Hippocampal formation (tissue), 2 donors: ENCODE measurements at places on chromosomes 1 and 21.

DNA sequence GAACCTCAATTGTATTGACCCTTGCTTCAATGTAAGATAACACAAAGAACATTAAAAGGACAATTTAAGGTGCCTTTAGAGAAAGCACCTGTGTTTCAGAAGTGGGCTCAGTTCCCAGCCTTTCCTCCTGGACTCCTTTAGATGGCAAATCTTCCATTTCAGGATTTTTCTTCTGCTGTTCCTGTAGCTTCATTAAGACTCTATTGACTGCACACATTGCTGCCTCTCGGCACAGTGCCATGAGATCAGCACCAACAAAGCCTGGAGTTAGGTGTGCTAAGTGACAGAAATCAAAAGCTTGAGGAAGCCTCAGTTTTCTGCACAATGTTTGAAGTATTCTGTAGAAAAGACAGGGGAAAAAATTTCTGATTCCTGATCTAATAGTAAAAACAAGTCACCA, 40.6 kb downstream of the NVL start:
- no peak for DNase-seq

- DNase-seq = no peak
Measured at GRCh38 chr1:168693197-168693871, 35.7 kb downstream of the DPT start.

DNA sequence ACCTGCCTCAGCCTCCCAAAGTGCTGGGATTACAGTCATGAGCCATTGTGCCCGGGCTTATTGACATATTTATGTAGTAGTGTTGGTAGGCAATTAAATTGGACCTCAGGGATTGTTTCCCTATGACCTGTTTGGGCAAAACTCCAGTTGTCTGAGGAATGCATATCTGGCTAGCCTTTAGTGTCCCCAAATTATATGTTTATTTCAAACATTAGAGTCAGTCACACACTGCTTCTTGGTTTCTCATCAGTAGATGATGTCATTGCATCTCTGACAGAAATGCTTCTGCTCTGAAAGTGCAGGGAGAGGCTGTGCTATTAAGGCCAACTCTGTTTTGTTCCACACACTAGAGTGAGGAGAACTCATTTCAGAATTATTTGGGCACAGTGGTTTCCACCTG, 12.5 kb downstream of the PIP5K1A start:
- no peak for DNase-seq

GRCh38 chr1:119007670-119008482, 19.7 kb upstream of the TBX15 start:
- no peak for DNase-seq

- DNase-seq = no peak
Measured at GRCh38 chr1:205594846-205595245, 37.0 kb downstream of the ELK4 start.

DNA sequence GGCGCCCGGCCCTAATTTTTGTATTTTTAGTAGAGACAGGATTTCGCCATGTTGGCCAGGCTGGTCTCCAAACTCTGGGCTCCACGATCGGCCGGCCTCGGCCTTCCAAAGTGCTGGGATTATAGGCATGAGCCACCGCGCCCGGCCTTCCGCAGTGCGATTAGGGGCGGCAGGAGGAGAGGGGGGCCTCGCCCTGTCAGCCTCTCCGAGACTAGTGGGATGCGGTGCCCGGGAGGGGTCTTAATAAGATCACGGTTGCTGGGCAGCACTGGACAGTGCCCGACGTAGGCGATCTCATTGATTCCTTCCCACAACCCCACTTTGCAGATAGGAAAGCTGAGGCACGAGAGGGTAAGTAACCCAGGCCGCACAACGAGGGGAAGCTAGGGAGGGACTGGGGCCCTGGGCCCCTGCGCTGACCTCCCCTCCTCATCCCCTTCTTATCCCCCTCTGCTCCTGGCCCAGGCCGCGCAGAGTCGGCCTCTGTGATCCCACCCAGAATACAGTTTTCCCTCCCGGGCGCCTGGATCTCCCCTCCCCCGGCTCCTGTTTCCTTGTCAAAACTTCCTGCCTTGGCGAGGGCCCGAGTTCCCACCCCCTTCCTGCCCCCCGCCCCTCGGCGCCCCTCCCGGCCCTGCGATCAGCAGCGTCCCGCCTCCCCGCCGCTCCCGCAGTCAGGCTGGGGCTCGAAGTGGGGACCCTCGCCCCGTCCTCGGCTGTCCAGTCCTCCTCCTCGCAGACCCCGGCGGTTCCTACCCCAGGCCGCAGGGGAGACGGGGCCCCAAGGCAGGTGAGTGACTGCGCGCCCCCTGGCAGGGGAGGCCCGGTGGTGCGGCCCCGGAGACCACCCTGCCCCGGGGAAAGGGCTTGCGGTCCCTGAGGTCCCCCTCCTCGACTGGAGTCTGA, at the start of gene PEAR1:
Gene PEAR1, plus strand, starts transcription at position 671 of the 906 bp plus-strand sequence. CDS start 10,209 bp downstream, outside the sequence.
- no peak for DNase-seq

DNA sequence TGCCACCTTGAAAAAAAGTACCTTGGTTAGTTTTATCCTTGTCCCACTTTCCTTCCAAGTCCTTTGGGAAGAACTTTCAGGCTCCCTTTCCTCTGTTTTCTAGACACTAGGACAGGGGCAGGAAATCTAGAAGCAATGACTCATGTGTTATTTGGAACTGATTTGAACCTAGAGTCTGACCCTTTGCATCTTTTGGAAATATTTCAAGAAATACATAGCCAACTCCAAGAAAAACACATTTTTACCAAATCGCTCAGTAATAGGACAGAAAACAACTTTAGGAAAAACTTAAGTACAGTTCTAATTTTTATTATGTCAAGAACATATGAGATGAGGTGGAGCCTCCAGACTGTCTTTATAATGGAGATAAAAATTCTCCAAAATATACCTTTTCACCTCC, 292.4 kb downstream of the PTBP2 start:
- DNase-seq = no peak

GRCh38 chr21:45001134-45002095, 61.6 kb downstream of the SLX9 start:
- peak; percentile 24 for DNase-seq

DNA sequence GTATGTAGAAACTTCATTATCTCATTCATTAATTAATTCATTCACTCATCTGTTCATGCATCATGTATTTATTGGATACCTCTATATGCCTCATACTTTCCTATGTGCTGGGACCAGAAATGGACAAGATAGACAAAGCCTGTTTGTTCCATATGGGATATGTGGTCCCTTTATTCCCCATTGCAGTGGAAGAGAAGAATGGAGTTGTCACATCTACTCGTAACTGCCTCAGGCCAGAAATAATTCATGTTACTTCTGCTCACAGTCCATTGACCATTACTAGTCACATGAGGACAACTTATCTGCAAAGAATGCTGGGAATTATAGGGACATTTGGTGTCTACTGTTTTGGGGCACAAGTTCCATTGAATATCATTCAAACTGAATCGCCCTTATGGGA, 327.8 kb downstream of the MATN1 start:
- no peak for DNase-seq

DNA sequence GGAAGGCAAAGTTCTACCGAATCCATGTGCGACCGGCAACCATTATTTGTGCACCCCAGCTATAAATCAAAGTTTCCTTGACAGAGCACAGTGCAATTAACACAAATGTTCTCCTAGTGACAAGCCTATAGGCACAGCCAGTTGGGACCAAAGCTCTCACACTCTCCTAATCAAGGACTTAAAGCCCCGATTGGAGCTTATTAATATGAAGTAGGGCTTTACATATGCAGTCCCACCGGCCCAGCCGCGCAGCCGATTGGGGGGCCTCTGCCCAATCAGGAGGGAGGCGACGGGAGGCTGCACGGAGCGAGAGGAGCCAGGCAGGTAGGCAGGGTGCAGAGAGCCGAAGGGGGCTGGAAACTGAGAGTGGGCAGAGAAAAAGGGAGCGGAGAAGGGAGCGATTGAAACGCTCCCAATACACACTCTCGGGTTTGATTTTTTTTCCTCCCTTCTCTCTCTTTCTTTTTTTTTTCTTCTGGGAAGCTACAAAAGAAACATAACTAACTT, at the start of gene ESRRG:
Gene ESRRG, minus strand, starts transcription at position 156 of the 507 bp plus-strand sequence. Its CDS starts 130 bp downstream, at position 26.
- DNase-seq = no peak

DNA sequence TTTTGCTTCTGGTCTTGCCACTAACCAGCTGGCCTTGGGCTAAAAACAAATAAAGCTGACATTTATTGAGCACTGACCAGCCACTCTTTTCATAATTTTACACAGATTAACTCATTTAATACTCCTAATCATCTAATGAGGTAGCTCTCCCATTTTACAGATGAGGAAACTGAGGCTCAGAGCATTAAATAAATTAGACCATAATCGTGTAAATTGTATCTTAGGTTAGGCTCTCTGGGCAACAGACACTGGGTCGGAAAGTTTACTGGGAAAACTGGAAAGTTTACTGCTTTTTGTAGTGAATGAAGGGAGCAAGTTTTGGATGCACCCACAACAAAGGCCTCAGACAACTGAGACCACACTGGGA, 7.3 kb downstream of the BMP8B start:
- DNase-seq = no peak

DNA sequence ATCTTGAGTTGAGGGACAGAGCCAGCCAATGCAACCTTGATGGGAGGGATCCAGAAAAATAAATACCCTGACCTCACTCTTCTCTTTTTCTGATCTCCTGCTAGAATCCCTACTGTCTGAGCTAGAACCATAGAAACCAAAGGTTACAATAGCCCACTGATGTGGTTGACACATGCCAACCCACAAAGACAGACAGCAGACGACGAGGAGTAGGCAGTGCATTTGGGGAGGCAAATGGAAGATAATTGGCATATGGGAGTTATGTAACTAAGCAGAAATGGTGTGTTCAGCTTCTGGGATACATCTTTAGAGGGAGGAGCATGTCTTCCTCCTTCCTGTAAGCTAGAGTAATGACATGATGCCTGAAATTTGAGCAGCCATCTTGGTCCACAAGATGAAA, 171.7 kb upstream of the FGGY start:
- DNase-seq = no peak

DNA sequence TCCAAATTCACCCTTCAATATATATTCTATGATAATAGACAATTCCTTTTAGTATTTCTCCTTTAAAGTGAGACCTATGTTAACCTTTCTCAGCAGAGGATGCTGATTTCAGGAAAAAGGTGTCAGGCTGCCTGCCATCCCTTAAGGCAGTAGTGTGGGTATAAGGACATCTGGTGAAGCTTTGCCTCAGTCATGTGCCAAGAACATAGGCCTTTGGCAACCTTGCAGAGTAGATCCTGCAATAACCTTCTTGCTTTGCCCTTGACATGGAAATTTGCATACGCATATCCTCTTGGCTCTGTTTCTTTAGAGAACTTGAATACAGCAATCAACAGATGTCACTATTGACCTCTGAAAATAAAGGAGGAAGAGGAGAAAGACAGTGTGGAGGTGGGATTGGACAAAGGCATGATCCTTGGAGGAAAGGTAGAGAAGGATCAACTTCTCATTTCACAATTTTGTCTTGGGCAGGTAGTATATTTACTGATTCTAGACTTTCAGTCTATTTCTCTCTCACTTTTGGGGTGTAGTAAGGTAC, 21.1 kb upstream of the ZRANB2 start:
- no peak for DNase-seq

DNA sequence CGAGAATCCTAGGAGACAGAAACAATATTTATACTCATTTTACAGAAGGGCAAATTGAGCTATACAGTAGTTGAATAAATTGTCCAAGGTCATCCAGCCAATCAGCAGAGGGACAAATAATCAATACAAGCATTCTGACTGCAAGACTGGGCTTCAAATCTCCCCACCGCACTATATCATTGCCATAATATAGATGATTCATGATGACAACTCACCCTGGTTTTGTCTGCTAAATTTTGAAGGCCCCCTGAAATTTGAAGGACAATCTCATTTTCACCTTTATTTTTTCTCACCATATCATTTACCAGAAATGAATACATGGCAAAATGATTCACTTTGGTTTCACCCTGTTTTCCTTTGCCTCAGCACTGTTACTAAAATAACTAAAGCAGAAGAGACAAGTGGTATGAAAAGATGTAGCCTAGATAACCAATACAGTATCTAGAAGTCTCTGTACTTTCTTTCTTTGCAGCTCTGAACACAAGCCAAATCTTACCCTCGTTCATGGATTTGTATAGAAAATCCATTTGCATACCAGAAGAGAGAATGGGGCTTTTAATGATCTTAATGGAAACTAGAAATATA, 292.5 kb downstream of the TTLL7 start:
- no peak for DNase-seq

GRCh38 chr1:207404849-207405525, 49.1 kb upstream of the CR2 start:
- peak; percentile 91 for DNase-seq

DNA sequence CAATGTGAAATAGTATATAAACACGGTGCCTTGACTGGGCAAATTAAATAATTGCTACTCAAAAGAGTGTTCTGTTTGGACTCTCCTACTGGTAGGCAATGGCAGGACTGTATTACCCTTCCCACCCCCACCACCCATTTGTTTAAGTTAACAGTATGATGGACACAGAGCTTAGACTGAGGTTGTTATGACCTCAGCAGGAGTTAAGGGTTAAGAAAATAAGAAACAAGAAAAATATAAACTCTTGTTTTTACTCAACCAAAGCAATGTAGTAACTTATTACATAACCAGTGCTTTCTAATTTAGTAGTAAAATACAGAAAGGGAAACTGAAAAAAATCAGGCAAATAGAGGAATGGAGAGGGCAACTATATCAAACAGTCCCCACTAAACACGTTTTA, 19.9 kb upstream of the SERPINC1 start:
- DNase-seq = no peak

GRCh38 chr1:101365878-101366277, 129.1 kb downstream of the S1PR1 start:
- no peak for DNase-seq

GRCh38 chr1:173095632-173096031, 44.9 kb upstream of the TNFSF18 start:
- no peak for DNase-seq

GRCh38 chr1:12530462-12531178, 87.4 kb downstream of the DHRS3 start:
- no peak for DNase-seq

DNA sequence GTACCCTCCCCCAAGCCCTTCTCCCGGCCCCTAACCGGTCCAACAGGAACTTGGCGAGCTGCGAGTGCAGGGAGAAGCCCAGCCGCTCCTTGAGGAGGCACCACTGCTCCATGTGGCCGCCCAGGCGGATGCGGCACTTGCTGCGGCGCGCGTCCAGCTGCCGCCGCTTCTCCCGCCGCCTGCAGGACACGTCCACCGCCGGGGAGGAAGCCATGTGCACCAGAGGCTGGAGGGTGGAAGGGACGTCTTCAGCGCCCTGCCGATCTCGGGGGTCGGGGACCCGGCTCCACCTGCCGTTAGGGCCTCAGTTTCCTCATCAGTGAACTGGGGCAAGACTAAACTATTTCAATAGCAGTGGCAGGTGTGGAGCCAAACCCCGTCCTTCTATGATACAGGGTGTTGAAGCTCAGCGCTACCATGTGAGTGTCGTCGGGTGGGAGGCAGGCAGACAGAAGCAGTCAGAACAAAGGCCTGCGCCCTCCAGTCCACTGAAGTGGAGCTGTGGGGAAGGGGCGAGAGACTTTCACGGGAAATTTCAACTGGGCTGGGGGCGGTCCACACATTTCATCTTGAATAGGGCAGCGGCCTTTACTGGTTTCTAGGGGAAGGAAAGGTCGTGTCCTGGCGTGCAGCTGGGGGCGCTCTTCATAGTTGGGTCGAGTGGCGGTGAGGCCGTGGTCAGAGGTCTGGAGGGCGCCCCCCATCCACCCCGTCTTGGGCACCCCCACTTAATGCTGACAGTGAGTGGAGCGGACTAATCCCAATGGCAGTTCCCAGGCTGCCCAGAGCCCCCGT, 592 bp downstream of the ZNF692 start:
- DNase-seq = no peak
